ENCODE measurements at places on chromosomes 1 and 21.

DNA sequence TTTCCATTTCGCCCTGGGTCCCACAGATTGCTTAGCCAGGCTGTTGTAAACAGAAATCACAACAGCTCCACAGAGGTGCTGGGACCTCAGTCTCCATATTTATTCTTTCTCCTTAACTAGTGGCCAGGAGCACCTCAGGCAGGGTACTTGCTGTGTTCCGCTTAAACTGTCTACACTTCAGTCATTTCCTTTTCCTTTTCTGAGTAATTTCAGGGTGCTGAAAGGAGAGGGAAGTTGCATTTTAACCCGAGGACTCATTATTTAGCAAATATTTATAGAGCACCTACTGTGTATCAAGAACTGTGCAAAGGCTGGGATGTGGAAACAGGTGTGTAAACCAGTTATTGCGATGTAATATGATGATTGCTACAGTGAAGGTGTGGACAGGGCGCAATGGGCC lies 41.9 kb downstream of the ACP6 start:
- no peak for DNase-seq

DNA sequence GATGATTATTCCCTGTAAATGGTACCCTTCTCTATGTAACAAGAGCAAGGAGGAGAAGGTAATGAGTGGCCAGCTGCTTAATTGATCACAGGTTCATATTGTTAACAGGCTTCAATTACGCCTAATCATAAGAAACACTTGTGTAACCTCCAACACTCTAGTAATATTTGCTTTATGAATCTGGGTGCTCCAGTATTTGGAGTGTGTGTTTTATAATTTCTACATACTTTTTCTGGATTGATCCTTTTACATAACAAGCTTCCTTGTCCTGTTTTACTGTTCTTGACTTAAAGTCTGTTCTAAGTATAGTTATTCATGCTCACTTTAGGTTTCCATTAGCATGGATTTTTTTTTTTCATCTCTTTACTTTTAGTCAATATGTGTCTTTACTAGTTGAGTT lies 984.2 kb downstream of the AMY1C start:
- DNase-seq = no peak

DNA sequence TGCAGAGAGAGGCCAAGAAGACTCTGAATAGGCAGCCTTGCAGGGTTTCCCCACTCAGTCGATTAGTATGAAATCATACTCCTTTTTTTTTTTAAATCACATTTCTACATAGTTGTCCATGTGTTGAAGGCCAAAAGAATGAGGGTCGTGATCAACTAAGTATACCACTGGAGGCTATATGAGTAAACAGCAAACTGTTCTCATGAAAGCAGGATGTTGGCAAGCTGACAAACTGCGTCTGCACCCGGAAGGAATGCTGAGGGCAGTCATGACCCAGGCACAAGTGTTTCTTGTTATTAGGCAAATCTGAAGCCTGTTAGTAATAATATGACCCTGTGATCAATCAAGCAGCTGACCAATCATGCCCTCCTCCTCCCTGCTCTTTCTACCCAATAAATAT lies 213.2 kb downstream of the USH2A start:
- DNase-seq = no peak

DNA sequence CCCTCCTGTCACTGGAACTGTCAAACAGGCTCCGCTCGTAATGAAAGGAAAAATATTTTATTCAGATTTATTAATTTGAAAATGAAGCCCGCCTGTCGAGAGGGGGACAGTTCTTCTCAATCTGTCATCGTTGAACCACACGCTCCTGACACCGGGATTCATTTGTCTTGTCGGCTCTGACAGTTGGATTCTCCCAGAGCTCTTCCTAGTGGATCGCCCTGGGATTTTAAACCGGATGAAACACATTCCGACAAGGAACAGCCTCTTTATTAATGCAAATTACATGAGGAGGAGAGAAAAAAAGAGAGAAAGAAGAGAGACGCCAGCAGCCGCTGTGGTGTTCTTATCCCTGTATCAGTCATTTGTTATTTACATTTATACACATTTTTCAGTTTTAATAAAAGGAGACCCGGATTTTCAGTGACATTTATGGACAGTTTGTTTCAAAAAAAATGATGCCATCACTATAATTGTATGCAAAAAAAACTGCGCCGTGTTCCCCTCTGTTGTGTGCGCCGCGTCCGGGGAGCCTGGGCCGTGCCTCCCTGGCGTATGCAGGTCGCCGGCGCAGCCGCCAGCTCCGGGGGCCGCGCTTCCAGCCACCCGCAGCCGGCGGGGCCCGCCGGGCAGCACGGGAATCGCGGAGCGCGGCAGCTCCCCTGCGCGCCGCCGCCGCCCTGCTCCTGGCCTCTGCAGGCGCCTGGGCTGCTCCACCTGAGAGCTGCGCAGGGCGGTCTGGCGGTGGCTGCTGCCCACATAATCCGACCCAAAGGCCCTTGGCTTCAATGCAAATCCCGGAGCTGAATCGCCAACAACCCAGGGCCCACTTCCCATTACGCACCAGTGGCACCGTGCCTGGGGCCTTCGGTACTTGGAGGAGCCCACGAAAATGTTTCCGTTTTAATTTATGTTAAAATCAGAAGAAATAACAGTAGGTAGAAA lies 237.9 kb upstream of the PBX1 start:
- DNase-seq = no peak

GRCh38 chr1:243528459-243529121 lies 272.7 kb downstream of the SDCCAG8 start:
- no peak for DNase-seq

DNA sequence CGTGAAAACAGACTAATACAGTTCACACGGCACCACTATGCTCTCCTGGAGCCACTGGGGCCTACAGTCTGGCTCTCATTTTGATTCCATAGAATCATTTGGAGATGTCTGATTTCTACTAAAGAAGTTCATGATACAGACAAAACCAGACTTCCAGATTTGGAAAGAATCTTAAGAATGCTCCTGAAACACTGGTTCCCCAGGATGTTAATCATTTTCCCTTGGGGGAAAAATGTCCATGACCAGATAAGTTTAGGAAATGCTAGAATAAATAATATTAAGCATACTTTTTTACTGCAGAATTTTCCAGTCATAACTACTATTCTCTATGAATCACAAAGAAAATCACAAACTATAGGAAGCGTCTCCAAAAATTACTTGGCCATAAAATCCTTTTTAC lies 63.0 kb upstream of the RGS7 start:
- no peak for DNase-seq

DNA sequence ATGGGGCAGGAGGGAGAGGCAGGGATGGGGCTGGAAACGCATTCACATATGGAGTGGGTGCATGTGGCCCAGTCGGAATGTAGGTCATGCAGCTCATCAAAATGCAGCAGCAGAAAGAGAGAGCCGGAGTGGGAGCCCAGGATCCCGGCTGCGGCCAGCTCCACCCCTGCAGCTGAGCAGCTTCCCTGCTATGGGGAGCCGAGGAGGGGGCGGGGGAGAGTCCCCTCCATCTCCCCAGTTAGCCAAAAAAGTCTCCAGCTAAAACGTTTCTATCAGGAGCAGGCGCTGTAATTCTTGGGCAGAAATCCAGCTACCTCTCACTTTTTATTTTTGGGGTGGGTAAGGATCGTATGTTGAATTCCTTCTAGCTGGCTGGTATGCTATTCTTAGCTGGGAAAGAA lies 39.7 kb downstream of the MRPL37 start:
- DNase-seq = no peak

DNA sequence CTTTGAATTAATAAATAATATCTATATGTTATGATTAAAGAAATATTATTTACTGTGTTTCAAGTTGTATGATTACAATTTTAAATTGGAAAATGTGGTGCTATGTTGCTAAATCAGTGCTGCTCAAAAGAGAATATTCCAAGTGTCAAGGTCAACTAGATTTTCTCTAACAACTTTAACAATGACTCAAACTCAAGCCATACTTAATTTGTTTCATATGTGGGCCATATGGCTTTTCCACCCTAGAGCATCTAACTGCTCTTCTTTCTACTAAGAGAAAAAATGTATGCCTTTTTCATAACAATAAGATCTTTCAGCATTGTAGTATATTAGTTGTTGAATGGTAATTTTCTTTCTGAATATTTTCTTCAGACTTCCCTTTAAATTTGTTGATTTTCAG lies 8.3 kb upstream of the SYT14 start:
- DNase-seq = no peak

GRCh38 chr1:44832056-44832705 lies 10.9 kb downstream of the PTCH2 start:
- DNase-seq = no peak

DNA sequence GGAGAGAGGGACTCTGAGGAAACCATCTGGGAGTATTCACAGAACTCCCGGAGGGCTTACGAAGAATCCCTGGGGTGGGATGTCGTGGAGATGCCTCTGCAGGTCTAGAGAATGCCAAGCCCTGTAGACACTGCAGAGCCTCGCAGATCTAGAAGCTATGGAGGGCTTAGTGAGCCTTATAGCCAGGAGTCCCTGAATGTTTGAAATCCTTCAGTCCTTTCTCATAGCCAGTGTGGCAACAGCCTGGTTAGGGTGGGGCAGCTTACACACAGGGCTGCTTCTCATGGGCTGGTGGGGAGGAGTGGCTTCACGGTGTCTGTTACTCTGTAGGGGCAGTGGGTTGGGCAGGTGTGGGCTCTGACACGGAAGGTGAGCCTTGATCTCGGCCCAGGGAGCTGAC lies 44.2 kb upstream of the KDM4A start:
- DNase-seq = no peak

GRCh38 chr1:17925290-17926237 lies 170.4 kb downstream of the ACTL8 start:
- DNase-seq = no peak

DNA sequence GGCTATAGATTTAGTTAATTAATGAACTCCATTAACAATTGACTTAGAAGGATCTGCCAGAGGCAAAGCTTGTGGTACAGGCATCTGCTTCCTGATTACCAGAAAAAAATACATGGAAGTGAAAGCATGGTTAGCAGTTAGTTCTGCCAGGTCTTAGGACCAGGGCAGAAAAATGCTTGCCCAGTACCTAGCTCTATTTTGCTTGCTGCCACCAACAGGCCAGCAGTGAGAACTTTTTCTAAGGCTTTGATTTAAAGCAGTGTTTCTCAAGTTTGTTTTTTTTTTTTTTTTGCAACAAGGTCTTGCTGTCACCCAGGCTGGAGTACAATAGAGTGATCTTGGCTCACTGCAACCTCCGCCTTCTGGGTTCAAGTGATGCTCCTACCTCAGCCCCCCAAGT lies 16.4 kb upstream of the MTF1 start:
- no peak for DNase-seq

DNA sequence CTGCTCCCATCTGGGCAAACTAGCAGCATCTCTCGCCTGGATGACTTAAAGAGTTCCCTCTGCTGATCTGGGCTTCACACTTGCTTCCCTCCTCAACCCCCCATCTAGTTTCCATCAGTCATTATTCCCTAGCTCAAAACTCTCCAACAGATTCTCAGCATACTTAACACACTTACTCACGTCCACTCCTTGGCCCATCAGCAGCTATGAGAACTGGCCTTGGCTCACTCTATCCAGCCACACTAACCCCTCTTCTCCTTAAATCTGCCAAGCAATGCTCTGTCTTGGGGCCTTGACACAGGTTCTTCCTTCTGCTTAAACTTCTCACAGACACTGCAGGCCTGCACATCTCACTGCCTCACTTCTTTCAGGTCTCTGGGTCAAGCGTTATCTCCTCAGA lies 41.6 kb downstream of the GNG12 start:
- no peak for DNase-seq

- DNase-seq = no peak
These were observed at the start of gene GUCA2A for GRCh38 chr1:42164551-42165420. GUCA2A (minus strand) TSS chr1:42164745; CDS start chr1:42164712, 33 bp downstream.

- DNase-seq = no peak
These were observed 182.6 kb upstream of the KCNK2 start for GRCh38 chr1:214899908-214900460.

DNA sequence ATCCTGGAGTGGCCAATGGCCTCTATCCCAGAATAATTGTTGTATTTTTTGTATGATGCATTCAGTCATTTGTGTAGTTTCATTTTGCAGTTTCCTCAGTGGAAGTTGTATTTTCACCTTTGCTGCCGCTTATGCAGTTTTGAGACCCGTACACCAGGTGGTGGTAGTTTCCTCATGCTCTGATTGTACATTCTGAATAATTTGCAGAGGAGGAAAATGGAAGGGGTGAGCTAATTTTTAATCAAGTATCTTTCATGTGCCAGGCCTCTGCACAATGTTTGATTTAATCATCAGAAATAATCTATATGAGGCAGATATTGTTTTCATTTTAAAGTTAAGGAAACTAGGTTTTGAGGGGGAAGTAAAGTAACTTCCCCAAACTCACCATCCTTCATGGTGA lies 29.5 kb downstream of the HLX start:
- DNase-seq = no peak

DNA sequence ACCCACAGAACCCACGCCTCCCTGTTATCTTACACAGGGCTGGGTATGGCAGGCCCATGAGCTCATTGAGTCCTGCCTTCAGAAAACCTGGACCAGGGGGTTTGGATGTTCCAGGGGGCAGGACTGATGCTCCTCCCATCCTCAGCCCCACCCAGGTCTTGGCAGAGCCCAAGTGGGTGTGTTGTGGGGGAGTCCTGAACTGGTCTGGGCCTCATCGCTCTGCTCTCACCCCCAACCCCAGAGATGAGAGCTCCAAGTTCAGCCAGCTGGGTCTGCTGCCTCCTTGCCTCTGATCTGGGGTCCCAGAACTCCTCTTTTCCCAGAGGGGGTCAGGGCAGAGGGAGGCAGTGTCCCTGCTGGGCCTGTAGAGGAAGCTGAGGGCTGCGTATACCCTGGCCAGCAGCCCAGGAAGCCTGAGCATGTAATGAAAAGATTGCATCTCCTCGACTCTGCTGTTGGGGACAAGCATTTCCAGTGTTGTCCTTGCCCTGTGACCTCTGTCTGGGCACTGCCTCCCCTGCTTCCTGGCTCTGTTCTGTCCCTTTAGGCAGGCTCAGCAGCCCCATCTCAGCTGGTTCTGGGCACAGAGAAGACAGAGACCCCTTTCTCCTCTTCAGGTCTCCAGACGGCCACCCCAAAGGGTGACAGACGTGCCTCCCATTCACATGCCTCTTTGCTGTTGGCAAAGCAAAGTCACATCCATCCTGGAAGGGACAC lies 54.7 kb upstream of the EPS8L3 start:
- no peak for DNase-seq

- peak; percentile 51 for DNase-seq
These were observed 6.0 kb downstream of the FCRLB start for GRCh38 chr1:161727256-161727924.

GRCh38 chr1:186689907-186690306 lies 9.7 kb upstream of the PTGS2 start:
- no peak for DNase-seq

- DNase-seq = no peak
These were observed 182.2 kb upstream of the DUSP10 start for GRCh38 chr1:221923929-221924598.

- no peak for DNase-seq
These were observed 1.5 kb upstream of the COL16A1 start for GRCh38 chr1:31705080-31705866.

DNA sequence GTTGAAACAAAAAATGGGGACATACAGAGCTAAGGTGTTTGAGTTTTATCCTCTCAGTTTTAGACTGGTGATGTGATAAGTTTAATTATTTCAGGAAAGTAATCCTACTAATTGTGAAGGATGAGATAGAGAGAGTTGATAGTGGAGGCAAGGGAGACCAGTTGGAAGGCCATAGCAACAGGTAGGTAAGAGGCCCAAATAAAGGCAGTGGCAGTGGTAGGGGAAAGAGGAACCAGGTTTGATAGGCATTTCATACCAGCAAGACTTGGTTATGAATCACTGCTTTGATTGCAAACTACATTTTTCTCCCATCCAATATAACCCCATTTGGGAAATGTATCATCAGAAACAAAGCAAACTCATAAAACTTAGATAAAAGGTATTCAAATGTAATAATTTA lies 63.1 kb upstream of the SH3GLB1 start:
- DNase-seq = no peak

GRCh38 chr1:181251001-181251712 lies 162.7 kb downstream of the IER5 start:
- no peak for DNase-seq

Measured in hematopoietic multipotent progenitor cell (in vitro differentiated cells).